Glomerular endothelial cell (primary cell): ENCODE measurements at places on chromosomes 7 and 10. TPM values are rescaled to one million over a fixed set of nuclear protein-coding genes. Genes with fewer than 3 reads are reported as not detected.

ACSM6 gene
- total RNA-seq, result not detected in 2 replicates

STEAP4 gene
- total RNA-seq, result not detected in 2 replicates

FAM25A gene
- total RNA-seq, result not detected in 2 replicates

SPAG6 gene
- not detected in 2 replicates for total RNA-seq

HYAL4 gene
- 0.18 TPM in 1 of 2 replicates, not detected in the other for total RNA-seq

STOX1 gene
- 0.10 TPM in 1 of 2 replicates, not detected in the other for total RNA-seq

CALHM1 gene
- not detected in 2 replicates for total RNA-seq

DNAH11 gene
- under 0.01 and 3.4 TPM in 2 replicates for total RNA-seq

MLXIPL gene
- not detected in 2 replicates for total RNA-seq

ABCB1 gene
- total RNA-seq, result 1.3 and 3.7 TPM in 2 replicates

ASZ1 gene
- not detected in 2 replicates for total RNA-seq

ITPRID1 gene
- total RNA-seq, result not detected in 2 replicates

BTBD16 gene
- 0.47 TPM in 1 of 2 replicates, not detected in the other for total RNA-seq

SORCS3 gene
- total RNA-seq, result 0.06 and 0.15 TPM in 2 replicates

ZNF804B gene
- not detected in 2 replicates for total RNA-seq

DNA sequence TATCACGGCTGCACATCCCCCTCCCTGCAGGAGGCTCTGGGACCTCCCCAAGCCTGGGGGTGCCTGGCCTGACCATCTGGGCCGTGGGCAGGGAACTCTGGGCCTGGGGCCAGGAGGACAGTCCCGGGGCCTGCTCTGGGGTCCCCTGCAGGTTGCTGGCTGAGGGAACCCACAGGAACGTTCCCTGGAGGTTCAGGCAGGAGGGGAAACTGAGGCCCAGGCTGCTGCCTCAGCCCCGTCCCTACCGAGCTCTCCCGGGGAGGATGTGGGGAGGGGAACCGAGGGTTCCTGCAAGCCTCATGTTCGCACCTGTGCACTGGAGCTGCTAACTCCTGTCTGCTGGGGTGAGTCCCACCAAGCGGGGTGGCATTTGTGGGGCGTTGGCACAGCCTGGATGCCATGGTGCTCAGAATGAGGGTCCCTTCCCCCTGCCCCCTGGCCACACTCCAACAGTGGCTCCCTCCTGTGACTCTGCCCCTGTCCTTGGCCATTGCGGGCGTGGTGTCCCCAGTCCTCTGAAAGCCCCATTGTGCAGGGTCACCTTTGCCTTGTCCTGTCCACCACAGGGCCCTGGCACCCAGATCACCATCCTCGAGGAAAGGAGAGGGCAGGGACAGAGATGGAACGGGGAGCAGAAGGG is 9.4 kb downstream of the ELFN1 start:
- no peak for DNase-seq

DNA sequence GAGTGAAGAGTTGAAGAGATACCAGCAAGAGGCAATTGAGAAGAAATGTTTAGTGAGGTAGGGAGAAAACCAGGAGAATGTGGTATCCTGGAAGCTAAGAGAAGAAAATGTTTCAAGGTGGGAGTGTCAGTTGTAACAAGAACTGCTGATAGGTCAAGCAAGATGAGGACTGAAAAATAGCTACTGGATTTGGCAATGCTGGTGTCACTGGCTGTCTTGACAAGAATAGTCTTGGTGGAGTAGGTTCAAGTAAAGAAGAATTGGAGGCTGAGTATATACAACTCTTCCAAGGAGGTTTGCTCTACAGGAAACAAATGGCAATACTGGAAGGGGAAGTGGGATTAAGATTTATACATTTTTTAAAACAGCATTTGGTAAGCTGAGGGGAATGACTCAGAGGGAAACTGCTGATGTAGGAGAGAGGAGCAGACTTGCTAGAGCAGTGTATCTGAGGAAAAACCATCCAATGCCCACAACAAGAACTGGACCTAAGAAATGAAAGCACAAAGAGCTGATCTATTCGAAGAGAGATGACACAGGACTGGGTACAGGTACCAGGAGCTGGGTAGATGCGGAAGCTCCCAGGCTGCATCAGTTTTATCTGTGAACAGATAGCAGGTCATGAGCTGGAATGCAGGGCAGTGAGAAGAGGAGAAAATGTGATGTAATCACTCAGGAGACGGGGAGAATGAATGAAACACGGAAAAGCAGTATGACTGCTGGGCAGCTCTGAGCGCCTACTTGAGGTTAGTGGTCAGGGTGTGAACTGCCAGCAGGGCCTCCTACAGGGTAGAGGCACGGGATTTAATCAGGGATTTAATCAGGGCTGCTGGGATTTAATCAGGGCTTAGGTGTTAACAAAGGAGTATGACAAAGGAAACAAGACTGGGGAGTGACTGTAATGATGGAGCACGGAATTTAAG is 34.5 kb downstream of the FAM25A start:
- no peak for DNase-seq

DNA sequence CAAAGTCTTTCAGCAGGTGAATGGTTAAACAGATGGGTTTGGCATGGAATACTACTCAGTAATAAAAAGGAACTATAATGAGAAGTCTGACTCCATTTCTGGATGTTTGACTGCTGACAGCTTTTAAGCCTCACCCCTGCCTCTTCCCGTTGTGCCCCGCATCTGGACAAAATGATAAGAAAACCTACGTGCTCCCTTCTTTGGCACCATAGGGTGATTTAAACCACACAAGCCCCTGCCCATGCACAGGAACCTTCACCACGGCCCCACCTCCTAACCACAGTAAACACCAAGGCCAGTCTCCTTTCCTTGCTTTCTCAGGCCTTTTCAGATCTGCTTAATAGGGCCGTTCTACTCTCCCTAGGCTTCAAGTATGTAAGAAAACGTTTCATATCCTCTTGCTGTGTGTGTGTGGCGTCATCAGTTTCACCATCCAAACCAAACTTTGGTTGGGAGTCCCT is 47.1 kb upstream of the UBN2 start:
- DNase-seq, result no peak

- no peak for DNase-seq
Observed at GRCh38 chr7:96315125-96315512, 6.8 kb downstream of the SLC25A13 start.

GRCh38 chr7:151552352-151553028 is 32.8 kb upstream of the RHEB start:
- no peak for DNase-seq

DNA sequence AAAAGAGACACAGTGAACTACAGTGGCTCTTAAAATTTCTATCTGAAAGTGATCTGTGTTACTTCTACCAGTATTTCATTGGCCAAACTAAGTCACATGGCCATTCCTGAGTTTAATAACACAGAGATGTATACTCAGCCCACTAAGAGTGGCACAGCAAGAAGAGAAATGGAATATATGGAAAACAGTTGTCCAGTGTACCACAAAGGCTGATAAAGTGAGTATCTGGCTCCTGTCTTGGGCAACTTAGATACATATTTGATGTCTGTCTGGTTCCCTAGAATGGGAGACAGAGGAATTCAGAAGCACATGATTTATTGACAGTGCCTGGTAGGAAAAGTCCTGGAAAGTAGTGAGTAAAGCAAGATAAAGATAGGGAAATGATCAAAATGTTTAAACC is 10.1 kb upstream of the PON1 start:
- DNase-seq, result no peak

DNA sequence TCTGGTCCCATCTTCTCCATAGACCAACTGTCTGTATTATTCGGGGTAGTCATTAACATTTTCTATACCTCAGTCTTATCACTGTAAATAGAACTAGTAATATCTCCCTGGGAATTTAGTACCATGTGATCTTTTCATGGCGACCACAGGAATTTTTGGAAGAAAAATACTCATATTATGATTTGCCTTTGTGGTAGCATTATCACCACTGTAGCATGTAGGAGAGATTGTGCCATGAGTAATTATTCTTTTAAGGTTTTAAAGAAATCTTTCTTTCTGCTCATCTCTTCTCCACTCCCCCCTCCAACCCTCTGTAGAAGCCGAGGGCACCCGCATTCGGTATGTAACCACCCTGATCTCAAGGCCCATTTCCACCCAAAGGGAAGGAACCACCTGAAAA is 25.0 kb downstream of the ZNF365 start:
- DNase-seq, result no peak

GRCh38 chr10:64518456-64518855 is 997.3 kb downstream of the REEP3 start:
- no peak for DNase-seq

- DNase-seq, result no peak
Observed at GRCh38 chr10:110077436-110078130, 69.8 kb downstream of the ADD3 start.

GRCh38 chr10:69988094-69988493 is 64.6 kb upstream of the MACROH2A2 start:
- DNase-seq, result no peak

- DNase-seq, result no peak
Observed at GRCh38 chr7:7563269-7563668, 3.4 kb upstream of the MIOS start.

DNA sequence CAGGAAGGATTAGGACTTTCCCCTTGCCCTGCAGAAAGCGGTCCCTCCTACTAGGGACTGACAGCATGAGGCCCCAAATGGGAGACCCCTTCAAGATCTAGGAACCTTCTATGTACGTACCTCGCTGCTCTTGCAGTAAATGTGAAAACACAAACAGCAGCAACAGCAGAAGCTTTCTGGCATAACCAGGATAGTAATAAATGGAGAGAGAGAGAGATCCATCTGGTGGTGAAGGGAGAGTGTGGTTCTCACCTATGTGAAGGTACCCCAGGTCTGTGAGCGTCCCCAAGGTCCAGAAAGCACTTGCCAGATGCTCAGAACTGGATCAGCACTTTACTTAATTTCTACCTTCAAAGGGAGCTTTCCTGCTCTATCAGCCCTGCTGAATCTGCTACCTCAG is 592.7 kb downstream of the PARD3 start:
- DNase-seq, result no peak

- no peak for DNase-seq
Observed at GRCh38 chr10:32347363-32348022, 535 bp upstream of the EPC1 start.

GRCh38 chr10:90911133-90912051 is 9.5 kb downstream of the ANKRD1 start:
- no peak for DNase-seq

DNA sequence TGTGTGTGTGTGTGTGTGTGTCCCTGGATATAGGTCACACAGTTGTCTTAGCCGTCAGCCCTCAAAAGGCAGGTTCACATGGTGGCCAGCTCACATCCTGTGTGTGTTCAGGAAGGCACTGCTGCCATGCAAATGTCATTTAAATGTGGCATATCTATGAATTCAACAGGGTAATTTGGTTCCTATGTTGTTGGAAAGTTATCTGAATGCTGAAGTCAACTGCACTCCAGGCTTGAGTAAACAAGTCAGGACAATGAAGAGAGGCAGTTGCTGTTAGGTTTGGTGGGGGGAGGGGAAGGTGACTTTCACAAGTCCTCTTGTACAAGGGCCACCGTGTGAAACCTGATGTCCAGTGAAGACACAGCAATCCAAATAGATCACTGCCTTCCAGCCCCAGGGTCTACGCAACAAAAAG is 61.1 kb downstream of the PTPRE start:
- no peak for DNase-seq

DNA sequence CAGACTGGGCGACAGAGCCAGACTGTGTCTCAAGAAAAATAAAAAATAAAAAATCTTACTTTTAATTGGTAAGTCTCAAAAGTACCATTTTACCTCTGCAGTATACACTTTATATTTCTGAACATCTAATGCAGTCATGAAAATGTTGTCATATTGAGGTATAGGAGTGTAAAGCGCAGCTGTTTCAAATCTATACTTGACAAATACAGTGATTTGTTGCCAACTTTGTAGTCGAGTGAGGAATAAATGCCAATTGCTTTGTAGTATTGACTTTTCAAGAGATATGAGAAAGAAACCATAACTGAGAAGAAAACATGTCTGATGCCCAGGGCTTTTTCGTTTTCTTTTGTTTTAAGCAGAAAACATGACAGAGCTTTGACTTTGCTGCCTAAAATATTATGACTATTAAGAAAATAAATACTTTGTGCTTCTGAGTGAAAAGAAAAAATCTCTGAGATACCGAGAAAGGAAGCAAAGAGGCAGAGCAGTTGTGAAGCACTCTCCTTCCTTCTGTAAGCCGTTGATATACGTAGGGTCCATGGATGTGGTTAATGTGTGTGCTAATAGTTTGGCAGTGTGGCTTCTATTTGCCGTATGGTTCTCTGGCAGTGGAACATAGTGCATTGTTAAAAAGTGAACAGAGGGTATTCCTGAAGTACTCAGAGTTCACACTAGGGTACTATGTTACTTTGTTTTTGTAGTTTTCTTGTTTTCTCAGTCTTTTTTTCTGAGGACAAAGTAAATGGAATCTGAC is 38.2 kb downstream of the AVL9 start:
- no peak for DNase-seq

DNA sequence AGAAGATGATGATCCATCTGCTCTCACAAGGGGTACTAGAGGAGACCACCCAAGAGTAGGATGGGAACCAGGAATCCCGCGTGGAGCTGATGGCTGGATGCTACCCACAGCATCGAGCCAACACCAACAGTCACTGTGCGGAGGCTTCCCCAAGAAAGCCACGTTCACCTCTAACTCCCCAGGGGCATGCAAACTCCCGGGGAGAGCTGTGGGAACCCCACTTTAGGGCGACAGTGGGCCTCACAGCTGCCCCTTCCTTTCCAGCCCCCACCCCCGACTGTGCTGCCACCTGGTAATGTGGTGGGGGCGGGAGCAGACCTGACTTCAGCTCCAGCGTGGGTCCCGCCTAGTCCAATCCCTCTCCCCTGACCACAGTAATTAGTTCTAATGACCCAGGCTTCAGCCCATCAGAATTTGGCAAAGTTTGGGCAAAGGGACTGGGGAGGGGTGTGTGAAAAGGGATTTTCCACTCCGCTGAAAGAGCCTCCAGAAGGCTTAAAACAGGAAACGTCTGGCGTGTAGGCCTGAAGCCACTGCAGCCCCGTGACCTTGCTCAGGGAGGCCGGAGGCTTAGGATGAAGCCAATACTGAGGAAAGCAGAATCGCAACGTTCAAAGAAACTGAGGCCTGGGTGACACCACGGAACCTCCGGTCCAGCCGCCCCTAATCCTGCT is 20.3 kb downstream of the ASB13 start:
- DNase-seq, result no peak

- no peak for DNase-seq
Observed at GRCh38 chr7:81280531-81280930, 361.7 kb upstream of the SEMA3C start.

GRCh38 chr7:121621937-121622336 is 225.8 kb upstream of the FAM3C start:
- DNase-seq, result no peak

DNA sequence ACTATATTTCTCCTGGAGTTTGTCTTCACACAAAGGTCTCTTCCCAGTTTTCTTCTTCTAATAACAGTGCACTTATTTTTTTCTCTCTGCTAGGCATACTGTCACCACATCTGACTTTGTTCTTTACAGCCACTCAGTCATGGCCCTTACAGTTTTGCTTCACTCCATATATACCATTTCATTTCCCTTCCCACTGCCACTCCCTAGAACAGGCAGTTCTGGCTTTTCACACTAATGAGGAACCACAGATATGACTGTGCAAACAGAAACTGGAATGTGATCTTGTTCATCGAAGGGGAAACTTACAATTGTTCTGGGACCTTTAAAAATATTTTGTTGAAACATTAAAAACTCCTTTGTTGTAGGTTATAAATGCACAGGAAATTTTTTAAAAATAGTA is 67.3 kb downstream of the EPDR1 start:
- DNase-seq, result no peak

- DNase-seq, result no peak
Observed at GRCh38 chr10:100374200-100374655, 27.2 kb downstream of the SCD start.

GRCh38 chr10:34792881-34793280 is 22.2 kb downstream of the PARD3 start:
- DNase-seq, result no peak

- DNase-seq, result no peak
Observed at GRCh38 chr10:125011171-125011925, 69.4 kb downstream of the ZRANB1 start.

GRCh38 chr7:143479055-143479766 is 1.5 kb downstream of the TAS2R41 start:
- no peak for DNase-seq
